ENCODE measurements at places on chromosomes 7 and 10. TPM values are rescaled to one million over a fixed set of nuclear protein-coding genes. Genes with fewer than 3 reads are reported as not detected.

GRCh38 chr7:43004082-43004481, 71.9 kb downstream of the MRPL32 start:
- no peaks in the 10 kb centered on the region for H3K4me1 ChIP-seq
- H3K4me3 ChIP-seq: no peak overlapping the region
- H3K27me3 ChIP-seq: no peaks in the 10 kb centered on the region
- no peaks in the 10 kb centered on the region for H3K36me3 ChIP-seq

DNA sequence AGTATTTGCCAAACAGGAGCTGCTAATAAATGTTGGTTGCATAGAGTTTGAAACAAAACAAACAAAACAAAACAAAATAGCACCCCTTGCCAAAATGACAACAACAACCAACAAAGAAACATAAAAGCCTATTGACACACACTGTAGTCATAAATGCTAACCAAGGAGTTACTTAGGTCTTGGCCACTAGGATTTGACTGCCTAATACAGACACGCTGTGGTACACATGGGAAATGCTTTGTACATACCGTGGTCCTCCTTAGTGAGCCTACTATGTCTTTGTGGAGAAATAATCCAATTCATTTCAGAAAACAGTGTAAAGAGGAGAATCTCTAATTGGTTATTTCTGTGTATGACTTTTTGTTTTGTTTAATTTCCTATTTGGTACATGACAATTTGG, 53.2 kb upstream of the MTPN start:
- no peak for DNase-seq
- H3K27ac ChIP-seq: no peak overlapping the region
- no peaks in the 10 kb centered on the region for H3K36me3 ChIP-seq
- no peak overlapping the region for H3K4me3 ChIP-seq
- no peaks in the 10 kb centered on the region for H3K4me1 ChIP-seq
- H3K27me3 ChIP-seq: no peaks in the 10 kb centered on the region

DNA sequence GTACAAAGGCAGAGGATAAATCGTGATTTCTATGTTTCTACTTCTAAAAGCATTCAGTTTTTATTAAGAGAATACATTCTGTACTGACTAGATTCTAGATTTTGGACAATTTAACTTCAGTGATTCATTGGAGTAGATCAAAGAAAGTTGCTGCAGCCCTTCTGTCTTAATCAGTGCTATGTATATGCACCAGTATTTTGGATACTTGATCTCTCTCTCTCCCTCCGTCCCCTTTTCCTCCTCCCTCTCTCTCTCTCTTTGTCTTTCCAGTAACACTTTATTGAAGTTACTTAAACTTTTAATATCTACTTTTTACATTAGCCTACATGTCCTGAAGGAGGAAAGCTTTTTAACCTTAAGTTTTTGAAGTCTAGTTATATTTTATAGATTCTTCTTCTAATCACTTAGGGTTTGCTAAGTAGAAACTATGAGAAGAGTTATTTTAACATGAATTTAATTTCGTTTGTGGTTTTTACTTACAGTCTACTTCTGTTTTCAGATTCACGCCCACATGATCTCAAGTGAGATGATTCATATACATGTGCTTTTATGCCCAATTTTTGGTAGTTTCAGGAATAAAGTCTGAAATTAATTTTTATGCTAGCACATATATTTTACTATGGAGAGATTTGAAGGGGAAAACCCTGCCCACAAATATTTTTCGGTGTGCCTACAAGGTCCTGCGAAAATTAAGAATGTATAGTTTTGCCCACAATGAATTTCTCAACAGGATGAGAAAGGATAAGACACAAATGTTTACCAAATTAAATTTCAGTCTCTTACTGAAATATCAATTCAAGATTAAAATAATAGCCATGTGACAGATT, 9.1 kb downstream of the MDFIC start:
- H3K27ac ChIP-seq: peak overlapping the region; percentile 52
- no peaks in the 10 kb centered on the region for H3K27me3 ChIP-seq
- no peak for DNase-seq

DNA sequence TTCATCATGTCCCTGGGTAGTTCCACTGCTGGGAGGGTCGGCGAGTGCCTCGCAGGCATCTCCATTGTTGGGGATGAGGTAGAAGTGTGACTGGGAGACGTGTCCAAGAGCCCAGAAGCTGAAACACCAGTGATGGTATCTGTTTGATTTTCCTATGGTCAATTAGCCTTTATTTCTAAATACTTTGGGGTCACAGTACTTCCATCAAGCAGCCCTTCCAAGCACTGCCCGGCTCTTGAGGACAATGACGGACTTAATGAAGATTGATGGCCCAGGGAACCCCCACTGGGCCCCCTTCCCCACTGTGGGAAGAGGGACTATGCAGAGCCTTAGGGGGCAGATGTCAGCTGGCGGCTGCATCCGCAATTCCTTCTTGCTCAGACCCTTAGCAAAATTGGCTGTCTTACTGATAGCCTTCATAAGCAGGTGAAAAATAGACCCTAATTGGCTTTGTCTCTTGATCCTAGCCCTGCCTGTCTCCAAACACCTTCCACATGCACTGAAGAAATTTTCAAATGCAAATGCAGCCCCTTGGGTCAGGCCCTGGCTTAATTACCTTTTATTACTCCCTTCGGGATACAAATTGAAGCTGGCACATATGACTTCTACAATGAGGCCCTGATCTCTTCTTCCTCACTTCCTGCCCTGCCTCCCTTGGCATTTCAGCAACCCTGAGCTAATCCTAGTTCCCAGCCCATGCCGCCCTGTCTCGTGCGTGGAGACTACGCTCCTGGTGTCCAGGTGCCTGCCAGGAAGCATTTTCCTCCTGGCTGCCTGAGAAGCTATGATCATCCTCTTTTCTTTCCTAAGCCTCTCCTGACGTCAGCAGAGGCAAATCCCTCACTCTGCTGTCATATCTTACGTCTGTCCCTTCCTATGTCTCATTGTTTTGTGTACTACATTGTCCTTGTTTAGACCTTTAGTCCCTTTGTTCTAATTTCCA, 124.5 kb upstream of the GDF10 start:
- no peak overlapping the region for H3K4me3 ChIP-seq
- H3K36me3 ChIP-seq: no peaks in the 10 kb centered on the region
- no peaks in the 10 kb centered on the region for H3K27me3 ChIP-seq
- no peak overlapping the region for H3K27ac ChIP-seq
- no peaks in the 10 kb centered on the region for H3K4me1 ChIP-seq

- DNase-seq: no peak
- no peak overlapping the region for H3K4me3 ChIP-seq
- H3K4me1 ChIP-seq: no peaks in the 10 kb centered on the region
- no peak overlapping the region for H3K27ac ChIP-seq
Measured at GRCh38 chr10:111209692-111210091, 132.9 kb downstream of the ADRA2A start.

GRCh38 chr7:105219771-105220160, 169.0 kb downstream of the SRPK2 start:
- H3K4me1 ChIP-seq: no peaks in the 10 kb centered on the region
- DNase-seq: no peak
- no peaks in the 10 kb centered on the region for H3K36me3 ChIP-seq

DNA sequence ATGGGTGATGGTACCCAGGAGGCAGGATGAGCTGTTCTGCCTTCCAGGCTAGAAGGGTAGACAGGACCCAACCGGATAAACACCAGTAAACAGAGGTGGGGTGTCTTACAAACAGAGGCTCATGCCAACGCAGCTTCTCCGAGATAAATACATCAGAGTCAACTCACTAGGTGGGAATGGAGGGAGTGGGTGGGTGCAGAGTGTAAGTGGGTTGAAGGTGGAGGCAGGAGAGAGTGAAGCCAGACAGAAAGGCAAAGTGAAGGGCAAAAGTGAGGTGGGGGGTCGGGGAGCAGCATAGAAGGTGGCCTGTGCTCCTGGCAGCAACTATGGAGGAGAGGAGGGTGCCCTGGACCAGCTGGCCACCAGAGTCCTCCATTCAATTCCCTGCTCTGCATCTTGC, 40.4 kb upstream of the COL13A1 start:
- no peak overlapping the region for H3K27ac ChIP-seq
- DNase-seq: no peak
- H3K36me3 ChIP-seq: no peaks in the 10 kb centered on the region
- H3K4me1 ChIP-seq: no peaks in the 10 kb centered on the region
- no peak overlapping the region for H3K4me3 ChIP-seq

The ARHGAP21 gene
- polyA plus RNA-seq: 20.5 TPM

- H3K27ac ChIP-seq: peak within 1 kb of the TSS; percentile 84
Measured at GRCh38 chr10:68231817-68232251, at the start of gene ATOH7. TSS of gene ATOH7 (minus strand) at chr10:68232113. CDS start at chr10:68231677, 436 bp downstream.

DNA sequence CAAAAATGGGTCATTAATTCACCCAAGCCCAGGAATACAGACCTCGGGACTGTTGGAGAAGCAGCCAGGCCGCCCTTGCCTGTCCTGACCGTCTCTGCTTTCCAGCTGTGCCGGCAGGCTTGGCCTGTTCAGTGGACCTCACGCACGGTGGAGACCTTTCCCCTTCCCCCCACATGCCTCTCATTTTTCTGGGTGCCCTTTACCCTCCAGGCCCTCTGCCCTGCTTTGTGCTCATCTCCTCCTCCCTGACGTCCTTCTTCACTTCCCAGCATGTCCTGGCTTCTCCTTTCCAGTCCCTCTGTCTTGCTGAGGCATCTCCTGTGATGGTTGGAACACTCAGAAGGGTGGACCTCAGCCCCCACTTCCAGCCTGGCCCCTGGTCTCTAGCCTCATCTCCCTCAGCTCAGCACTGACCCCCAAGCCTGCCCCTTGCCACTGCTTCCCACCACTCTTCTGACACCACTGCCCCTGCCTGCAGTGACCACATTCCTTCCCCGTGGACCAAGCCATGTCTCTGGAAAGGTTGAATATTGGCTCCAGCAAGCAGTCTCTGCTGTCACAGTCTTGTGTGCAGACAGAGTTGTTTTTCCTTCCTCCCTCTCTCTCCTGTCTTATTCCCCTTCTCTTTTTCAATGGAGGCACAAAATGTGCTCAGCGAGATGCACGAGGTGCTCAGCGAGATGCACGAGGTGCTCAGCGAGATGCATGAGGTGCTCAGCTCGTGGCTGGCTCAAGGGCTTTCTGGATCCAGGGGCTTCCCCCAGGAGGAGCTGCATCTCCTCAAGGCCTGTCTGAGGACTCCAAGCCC, 14.9 kb downstream of the BAG3 start:
- H3K27me3 ChIP-seq: no peaks in the 10 kb centered on the region
- peak overlapping the region; percentile 40 for H3K27ac ChIP-seq
- H3K36me3 ChIP-seq: peaks cover 17% of the 10 kb centered on the region
- no peak for DNase-seq
- no peak overlapping the region for H3K4me3 ChIP-seq

The ITPRID1 gene
- 0.37 TPM for polyA plus RNA-seq

DNA sequence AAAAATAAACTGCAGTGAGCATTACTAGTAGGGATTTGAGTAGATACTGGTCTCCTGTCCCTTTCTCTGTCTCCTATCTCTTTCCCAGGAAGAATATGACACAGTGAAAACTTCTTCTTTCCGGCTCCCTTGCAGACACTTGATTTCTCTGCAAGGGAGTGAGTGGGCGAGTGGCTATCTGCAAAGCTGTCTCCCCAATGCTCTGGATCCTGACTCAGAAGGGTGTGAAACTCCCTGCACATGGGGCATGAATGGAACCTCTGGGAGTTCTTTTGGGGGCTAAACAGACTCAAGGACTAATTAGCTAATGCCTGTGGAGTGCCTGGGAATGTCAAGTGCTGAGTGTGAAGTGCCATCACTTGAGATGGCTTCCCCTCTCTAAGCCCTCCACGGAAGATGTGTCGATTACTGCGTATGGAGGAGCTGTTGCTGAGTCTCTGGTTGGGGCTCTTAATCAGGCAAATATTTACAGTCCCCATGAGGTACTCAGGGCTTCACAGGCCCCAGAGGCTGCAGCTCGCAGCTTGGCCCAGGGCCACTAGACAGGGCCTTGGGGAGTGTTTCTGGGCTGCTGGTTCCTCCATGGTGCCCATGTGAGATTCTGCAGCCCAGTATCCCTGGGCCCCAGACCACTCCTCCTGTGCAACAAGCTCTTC, 139.8 kb downstream of the RPS24 start:
- no peak for DNase-seq
- H3K36me3 ChIP-seq: no peaks in the 10 kb centered on the region
- H3K27me3 ChIP-seq: peaks cover 3% of the 10 kb centered on the region

DNA sequence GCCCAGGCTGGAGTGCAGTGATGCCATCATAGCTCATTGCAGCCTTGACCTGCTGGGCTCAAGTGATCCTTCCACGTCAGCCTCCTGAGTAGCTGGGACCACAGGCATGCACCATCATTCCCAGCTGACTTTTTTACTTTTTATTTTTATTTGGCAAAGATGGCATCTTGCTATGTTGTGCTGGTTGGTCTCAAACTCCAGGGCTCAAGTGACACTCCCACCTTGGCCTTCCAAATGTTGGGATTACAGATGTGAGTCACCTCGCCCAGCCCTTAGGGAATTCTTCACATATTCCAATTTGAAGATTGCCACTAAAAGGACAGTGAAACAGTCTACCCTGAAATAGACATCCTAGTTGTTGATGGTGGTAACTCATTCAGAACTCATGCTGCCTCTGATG, 27.7 kb downstream of the SUGCT start:
- no peak overlapping the region for H3K27ac ChIP-seq
- H3K4me3 ChIP-seq: no peak overlapping the region
- no peak for DNase-seq
- H3K4me1 ChIP-seq: no peaks in the 10 kb centered on the region
- H3K36me3 ChIP-seq: no peaks in the 10 kb centered on the region

GRCh38 chr7:126699707-126700106, 553.0 kb downstream of the GRM8 start:
- H3K36me3 ChIP-seq: no peaks in the 10 kb centered on the region
- H3K27ac ChIP-seq: no peak overlapping the region
- H3K4me1 ChIP-seq: no peaks in the 10 kb centered on the region
- no peak overlapping the region for H3K4me3 ChIP-seq
- H3K27me3 ChIP-seq: no peaks in the 10 kb centered on the region

The UPK3BL2 gene
- not detected for polyA plus RNA-seq

- peaks cover 7% of the 10 kb centered on the region for H3K4me1 ChIP-seq
- no peaks in the 10 kb centered on the region for H3K27me3 ChIP-seq
- H3K4me3 ChIP-seq: no peak overlapping the region
Measured at GRCh38 chr10:75508814-75509306, 77.4 kb downstream of the LRMDA start.

- H3K27me3 ChIP-seq: no peaks in the 10 kb centered on the region
- H3K4me1 ChIP-seq: no peaks in the 10 kb centered on the region
- no peak overlapping the region for H3K27ac ChIP-seq
- no peak for DNase-seq
Measured at GRCh38 chr7:99953649-99954048, 22.2 kb downstream of the AZGP1 start.

DNA sequence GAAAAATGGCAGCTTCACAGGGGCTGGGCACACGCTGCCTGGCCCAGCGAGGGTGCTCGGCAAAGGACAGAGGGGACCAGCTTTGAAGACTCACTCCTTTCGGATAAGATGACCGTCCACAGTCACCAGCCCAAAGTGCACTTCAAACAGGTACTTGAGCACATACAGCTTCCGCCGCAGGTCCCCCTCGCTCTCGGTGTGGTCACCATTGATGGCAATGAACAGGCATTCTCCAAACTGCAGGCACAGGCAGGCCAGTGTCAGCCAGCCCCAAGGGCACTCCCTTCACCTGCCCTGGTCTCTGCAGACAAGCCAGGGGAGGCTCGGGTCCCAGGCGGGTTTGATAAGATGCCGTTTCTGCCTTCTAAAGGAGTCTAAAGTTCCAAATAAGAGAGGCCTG, 11.6 kb downstream of the HPS1 start:
- no peak overlapping the region for H3K4me3 ChIP-seq
- DNase-seq: peak; percentile 23
- no peaks in the 10 kb centered on the region for H3K27me3 ChIP-seq
- H3K4me1 ChIP-seq: no peaks in the 10 kb centered on the region

All from stomach (tissue), 19 donors.